ENCODE measurements at places on chromosomes 2 and 18. TPM values are rescaled to one million over a fixed set of nuclear protein-coding genes. Genes with fewer than 3 reads are reported as not detected.

- no peak for DNase-seq
These were observed 1277.0 kb upstream of the SLC39A10 start for GRCh38 chr2:194380011-194380410.

ITGA4 gene
- 10.5 TPM for polyA plus RNA-seq

DNA sequence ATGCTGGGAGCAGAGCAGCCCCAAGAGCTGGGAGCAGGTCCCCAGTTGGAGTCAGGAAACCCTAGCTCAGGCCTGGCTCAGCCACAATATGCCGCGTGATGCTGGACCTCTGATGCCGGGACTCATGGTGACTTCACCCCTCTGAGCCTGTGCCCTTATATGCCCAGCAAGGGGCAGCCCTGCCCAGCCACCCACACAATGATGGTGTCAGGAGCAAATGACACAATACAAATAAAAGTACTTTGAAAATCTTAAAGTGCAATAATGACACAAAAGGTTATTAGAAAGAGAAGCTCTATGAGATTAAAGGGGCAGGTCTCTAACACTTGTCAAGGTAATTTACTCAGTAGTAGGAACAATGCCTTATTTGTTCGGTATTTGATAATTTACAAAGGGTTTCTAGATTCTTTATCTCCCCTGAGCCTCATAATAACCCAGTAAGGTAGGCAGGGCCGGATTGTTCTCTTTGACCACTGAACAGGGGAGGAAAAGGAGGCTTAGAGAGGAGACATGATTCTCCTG, 18.3 kb upstream of the KIF3C start:
- DNase-seq, result no peak

DNA sequence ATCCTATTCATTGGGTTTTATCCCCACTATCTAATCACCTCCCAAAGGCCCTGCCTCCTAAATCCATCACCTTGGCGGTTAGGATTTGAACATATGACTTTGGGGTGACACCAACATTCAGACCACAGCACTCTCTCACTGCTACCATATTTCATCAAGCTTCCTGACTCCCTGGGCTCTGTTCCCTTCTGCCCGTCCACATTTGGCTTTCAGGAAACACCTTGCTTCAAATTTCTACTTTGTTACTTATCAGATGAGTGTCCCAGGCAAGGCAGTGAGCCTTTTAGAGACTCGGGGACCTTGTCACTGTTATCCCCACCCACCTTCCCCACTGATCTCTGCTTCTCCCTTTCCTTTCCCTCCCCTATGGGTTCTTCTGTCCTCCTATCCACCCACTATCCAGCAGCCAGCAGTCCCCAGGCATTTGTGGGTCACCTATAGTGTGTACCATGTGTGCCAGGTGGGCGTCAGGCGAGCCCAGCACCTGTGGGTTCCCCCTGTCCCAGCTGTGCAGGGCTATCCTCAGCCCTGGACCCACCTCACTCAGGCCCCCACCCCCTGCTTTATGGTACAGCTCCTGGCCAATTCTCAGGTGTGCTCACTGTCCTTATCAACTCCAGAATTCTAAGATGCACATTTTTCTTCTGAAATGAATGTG, 230.9 kb downstream of the LOXHD1 start:
- no peak for DNase-seq

NYAP2 gene
- polyA plus RNA-seq, result not detected

ADNP2 gene
- 4.6 TPM for polyA plus RNA-seq

DNA sequence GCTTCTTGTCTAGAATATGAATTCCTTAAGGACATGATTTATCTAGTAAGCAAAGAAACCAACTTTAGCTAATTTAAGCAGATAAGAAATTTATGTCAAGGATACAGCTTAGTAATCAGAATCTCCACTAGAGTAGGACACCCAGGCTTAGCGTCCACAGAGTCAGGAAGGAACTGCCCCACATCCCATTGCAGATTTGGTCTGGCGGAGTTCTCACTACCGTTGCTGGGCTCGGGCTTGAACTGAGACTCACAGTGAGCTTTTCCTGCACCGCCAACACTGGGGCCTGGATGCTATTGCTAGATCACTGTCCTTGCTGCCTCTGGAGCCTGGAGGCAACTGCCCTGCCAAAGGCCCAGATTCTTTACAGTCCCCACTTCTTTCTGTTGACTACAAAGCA, 68.1 kb downstream of the SMAD4 start:
- DNase-seq, result no peak

DNA sequence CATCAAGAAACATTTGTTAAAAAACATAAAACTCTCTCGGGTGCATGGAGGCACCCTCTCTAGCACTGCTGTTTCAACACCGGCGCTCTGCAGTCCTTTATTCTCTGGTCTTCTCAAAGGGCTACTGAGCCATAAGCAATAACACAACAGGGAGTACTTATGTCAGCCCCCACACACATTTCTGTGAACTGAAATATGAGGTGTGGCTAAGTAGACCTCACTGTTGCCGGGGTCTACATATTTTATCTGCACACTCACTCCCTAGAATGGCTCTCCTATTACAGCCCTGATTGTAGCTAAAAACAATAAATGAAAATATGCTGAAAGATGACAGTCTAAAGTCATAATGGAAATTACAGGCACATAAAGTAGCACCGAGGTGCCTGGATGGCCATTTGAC, 235.1 kb downstream of the GRB14 start:
- no peak for DNase-seq

DNA sequence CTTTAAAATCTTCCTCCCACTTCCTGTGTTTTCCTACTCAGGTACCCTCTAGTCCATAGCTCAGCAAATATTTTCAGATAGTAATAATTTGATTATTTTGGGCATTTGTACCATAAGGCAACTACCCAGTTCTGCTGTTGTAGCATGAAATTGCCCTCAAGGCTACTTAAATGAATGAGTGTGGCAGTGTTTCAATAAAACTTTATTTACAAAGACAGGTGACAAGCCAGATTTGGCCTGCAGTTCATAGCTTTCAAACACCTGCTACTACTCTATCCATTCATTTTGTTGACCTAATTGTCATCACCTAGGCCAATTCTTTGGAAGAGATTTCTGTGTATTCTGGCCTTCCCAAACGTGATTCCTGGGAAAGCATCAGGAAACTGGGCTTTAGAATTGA, 28.9 kb downstream of the NYAP2 start:
- no peak for DNase-seq

- no peak for DNase-seq
These were observed 9.0 kb upstream of the ATRAID start for GRCh38 chr2:27202854-27203253.

- DNase-seq, result no peak
These were observed 4.5 kb downstream of the DYTN start for GRCh38 chr2:206713746-206714145.

Data from SK-N-SH (cell line).